ENCODE measurements at places on chromosomes 2 and 18. TPM values are rescaled to one million over a fixed set of nuclear protein-coding genes. Genes with fewer than 3 reads are reported as not detected.

The REG3A gene
- total RNA-seq: not detected

The LYPD6 gene
- total RNA-seq: 0.47 TPM

The RBKS gene
- total RNA-seq: 3.3 TPM

The PLA2R1 gene
- 3.0 TPM for total RNA-seq

The SERPINB11 gene
- total RNA-seq: not detected

The CLEC4F gene
- 0.78 TPM for total RNA-seq

The NTSR2 gene
- not detected for total RNA-seq

The SP9 gene
- total RNA-seq: not detected

The TNFRSF11A gene
- 1.7 TPM for total RNA-seq

The SUPT7L gene
- total RNA-seq: 25.4 TPM

The THSD7B gene
- total RNA-seq: not detected

The FBXO36 gene
- total RNA-seq: 2.4 TPM

- no peak for DNase-seq
Measured at GRCh38 chr2:1481406-1482252, 68.4 kb downstream of the TPO start.

GRCh38 chr2:168951871-168952270 lies 50.8 kb downstream of the G6PC2 start:
- no peak for DNase-seq

- DNase-seq: peak; percentile 44
Measured at GRCh38 chr2:111633643-111634042, 250.3 kb downstream of the ANAPC1 start.

DNA sequence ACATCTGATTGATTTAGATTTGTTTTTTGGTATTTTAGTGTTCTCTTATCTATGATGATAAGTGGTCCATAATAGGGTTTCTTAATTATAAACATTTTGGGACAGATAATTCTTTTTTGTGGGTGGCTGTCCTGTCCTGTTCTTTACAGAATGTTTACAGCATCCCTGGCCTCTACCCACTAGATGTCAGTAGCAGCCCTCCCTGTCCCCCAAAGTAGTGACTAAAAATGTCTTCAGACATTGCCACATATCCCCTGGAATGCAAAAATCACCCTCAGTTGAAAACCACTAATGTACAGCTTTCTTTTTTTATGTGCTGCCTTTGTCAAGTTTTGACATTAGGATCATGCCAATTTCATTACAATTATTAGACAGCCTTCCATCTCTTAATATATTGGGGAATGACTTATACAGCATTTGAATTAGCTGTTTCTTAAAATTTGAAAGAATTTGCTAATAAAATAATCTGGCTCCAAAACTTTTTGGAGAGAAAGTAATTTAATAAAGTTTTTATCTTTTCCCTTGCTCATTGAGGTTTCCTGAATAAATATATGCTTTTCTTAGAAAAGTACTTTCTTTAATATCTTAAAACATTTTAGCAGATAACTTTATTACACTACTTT lies 19.5 kb downstream of the WIPF1 start:
- DNase-seq: no peak

DNA sequence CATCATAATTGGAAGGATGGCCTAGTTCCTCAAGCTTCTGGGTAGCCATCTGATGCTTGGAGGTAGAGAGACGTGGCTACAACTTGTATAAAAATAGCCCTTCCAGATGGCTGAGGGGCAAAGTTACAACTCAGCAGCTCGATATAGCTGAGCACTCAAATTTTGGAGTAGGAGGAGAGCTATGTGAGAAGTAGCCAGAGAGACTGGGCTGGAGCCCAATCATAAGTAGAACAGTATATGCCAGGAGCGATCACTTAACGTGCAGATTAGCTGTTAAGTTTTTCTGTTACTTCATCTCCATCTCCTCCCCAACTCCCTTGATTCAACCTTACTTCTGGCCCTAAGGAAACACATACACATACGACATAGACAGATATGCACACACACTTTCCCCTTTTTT lies 28.8 kb downstream of the CNRIP1 start:
- no peak for DNase-seq

- DNase-seq: no peak
Measured at GRCh38 chr2:44772669-44773378, 168.7 kb upstream of the SIX3 start.

DNA sequence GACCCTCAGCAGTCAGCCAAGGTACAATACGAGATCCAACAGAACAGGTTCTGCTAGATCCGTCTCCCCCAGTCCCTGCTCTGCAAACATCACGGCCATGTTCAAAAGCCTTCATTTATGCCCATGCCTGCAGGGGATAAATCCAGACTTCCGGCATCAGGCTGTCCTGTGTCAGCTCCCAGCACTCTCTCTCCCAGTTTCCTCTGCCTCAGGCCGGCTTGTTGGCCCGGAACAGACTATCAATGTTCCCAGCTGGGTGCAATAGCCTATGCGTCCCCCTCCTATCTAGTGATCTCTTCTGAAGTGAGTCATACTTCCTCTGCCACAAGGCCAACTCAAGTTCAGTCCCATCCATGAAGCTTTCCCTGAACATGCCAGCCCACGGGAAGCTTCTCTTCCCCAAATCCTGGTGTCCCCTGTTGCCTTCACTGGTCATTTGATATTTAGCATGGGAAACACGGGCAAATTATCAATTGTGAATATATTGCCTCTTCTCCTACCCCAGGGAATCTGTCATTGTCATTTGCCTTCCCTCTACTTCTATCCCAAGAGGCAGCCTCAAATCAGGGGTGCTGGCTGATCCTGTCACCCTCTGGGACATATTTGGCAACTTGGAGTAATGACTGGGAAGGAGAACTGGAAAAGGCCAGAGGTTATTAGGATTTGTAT lies 51.1 kb downstream of the CAPN13 start:
- no peak for DNase-seq

- DNase-seq: no peak
Measured at GRCh38 chr18:78664048-78664447, 315.6 kb upstream of the SALL3 start.

GRCh38 chr2:54678719-54679118 lies 44.7 kb upstream of the EML6 start:
- no peak for DNase-seq

- no peak for DNase-seq
Measured at GRCh38 chr2:182173944-182174622, 188.4 kb downstream of the PPP1R1C start.

DNA sequence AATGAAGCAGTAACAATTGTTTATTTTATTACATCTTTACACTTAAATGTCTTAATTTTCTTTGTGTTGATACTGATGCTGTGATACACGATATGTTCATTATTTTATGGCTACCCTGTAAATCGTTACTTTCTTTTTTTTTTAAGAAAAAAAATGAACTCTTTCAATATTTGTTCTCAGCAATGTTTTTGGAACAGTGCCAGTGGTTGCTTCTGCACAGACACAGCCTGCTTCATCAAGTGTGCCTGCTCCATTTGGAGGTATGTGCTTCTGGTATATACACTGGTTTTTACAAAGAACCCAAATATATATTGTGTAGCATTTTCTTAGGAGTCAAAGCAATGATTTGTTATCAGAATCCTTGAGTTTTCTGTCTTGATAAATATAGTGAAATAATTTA lies 62.2 kb upstream of the SCYGR2 start:
- no peak for DNase-seq

- no peak for DNase-seq
Measured at GRCh38 chr2:80117401-80117800, 187.2 kb downstream of the LRRTM1 start.

DNA sequence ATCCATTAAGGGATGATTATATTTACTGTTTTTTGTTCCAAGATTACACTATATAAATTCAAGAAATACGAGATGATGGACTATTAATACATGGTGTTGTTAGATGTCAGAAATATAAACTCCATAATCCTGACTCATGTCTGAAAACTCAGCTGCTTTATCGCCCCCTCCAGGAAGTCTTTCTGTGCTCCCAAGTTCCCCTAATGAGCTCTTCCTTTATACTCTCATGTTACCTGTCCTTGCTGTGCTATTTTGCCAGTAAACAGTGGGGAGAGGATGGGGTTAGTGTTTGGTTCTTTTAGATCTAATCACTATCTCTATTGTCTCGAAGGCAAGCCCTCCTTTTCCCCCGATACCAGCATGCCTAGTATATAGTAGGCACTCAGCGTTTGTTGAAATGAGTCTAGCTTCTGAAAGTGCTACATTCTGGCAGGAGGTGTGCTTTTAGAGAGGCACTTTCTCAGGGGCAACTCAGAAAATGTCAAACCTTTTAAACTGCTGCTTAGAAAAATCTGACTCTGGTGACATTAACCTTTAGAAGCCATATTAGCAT lies 21.4 kb upstream of the BARD1 start:
- no peak for DNase-seq

- no peak for DNase-seq
Measured at GRCh38 chr2:238418196-238418998, 8.3 kb upstream of the ASB1 start.

GRCh38 chr18:7840411-7840810 lies 273.3 kb downstream of the PTPRM start:
- DNase-seq: no peak

DNA sequence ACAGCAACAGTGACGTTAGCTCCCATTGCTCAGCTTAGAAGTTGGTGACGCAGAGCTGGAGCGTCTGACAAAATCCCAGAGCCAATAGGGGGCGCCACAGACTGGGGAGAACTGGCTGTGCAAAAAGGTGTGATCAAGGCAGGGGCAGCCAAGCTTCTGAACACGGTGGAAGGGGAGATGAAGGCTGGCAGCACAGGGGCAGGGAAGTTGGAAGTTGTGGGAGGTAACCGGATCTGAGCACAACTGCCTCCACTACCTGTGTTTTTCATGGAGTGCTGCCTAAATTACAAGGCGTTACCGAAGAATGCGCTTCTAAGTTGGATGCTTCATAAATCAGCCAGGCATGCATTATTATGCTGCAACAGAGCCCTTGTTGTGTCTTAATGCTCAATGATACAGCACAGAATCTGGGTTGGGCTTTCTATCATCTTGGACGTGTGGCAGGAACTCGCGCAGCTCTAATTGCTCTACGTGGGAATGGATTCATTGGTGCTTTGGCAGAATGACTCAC lies 370.0 kb downstream of the SLC4A3 start:
- no peak for DNase-seq

- DNase-seq: no peak
Measured at GRCh38 chr2:157809212-157809611, 66.9 kb downstream of the ACVR1 start.

- no peak for DNase-seq
Measured at GRCh38 chr2:162676515-162676914, 162.1 kb downstream of the KCNH7 start.

- DNase-seq: no peak
Measured at GRCh38 chr2:77713412-77713811, 191.2 kb upstream of the LRRTM4 start.

DNA sequence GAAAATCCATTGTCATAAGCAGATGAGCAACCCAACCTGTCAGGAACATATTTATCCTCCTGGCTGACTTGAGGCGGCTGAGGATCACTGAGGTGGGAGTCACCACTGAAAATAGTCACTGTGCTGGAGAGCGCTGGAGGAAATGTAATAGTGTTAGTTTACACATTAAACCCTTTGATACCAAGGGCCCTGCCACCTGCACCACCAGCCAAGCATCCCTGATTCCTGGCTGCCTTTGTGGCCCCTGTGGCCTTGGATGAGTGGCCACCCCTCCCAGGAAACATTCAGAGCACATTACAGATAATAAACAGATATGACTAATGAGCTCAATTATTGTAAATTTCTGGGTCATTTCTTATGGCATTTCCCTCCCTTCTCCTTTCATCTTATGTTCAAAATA lies 105.9 kb downstream of the LYPD1 start:
- no peak for DNase-seq

DNA sequence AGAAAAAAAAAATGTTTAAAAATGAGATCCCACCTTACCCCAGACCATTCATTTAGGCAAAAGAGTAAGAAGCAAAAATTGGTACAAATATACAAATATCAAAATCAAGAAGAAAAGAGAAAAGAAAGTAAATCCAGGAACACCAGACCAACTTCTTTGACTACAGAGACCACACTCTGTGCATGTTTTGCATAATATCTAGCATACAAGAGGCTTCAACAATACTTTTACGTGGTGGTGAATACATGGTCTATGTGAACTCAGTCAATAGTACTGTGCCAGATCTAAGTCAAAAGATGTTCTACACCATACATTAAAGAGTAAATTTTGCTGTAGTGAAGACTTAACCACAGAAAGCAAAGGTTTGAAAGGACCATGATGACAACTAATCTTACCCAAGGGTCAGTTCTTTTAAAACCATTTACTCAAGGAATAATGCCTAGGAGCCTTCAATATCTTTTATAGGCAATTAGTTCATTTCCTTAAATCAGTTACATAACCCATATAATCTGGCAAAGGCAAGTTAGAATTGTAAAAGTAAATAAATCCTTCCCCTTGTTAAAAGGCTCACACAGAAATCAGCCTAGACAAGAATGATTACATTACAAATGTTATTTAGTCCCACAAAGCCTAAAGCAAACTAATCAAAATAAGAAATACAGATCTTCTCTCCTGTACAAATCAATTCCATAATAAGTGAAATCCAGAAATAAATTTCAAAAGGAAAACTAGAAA lies 115.2 kb downstream of the EXOC6B start:
- DNase-seq: no peak

GRCh38 chr2:9391961-9392720 lies 31.2 kb downstream of the ITGB1BP1 start:
- no peak for DNase-seq

DNA sequence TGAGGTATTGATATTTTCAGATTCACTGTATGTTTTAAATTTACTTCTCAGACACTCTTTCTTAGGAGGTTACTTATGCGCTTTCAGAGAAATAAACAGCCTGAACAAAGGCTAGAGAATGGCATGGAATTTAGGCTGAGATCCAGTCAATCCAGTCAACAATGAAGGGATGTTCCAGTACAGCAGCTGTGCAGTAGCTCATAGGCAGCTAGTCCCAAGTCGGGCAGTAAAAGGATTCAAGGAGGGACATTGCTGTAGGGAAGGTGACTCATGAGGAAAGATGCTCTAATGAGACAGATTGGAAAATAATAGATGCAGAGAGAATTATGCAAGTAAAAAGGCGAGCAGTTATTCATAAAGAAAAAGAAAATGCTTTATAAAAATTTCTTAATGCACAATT lies 397.9 kb upstream of the RGPD4 start:
- no peak for DNase-seq

DNA sequence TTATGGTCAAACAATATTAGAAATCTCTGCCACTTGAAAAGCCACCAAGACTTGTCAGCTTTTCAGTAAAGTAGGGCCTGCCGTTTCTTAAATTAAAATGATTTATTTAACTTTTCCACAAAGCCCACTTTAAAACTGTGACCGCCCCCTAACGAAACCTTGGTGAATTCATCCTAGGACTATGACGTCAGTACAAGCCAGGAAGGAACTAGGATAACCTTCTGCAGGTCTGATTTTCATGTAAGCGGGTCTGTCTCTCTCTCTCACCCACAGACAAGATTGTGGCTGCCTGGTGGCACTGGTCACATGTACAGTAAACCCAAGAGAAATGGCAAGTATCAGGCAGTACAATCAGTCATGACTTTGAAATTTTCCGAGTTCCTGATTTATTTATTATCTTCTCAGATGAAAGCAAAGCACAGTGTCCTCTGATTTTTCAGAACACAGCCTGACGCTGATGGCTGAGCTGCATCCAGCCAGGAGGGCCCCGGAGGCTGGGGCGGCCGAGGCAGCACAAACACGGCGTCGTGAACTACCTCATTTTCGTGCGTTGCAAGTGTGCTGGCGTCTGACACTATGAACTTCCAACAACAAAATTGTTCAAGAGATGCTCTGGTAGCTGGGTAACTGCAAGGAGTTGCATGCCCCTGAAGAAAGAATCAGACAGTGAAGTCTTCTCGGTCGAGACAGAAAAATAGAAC lies 18.9 kb downstream of the SALL3 start:
- no peak for DNase-seq

GRCh38 chr2:160242893-160243564 lies 43.0 kb upstream of the ITGB6 start:
- no peak for DNase-seq

- no peak for DNase-seq
Measured at GRCh38 chr18:12014086-12014485, 32.8 kb downstream of the IMPA2 start.

Data from upper lobe of left lung (tissue), 6 donors.